Posterior cingulate gyrus (tissue), 11 donors: ENCODE measurements at places on chromosomes 7 and 10.

DNA sequence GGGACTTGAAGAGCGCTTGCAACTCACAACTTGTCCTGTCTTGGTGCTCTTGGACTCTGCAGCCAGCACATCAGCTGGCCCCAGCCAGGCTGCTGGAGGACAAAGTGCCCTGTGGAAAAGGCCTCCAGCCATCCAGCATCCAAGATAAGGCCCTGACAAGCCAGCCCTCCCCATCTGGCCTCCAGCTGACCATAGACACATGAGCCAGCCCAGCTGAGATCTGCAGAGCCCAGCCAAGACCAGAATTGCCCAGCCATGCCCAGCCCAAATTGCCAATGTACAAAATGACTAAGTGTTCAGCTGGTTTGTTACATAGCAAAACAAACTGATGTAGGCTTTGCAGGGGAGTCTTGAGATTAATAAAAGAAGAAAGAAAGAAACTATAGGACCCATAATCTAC, 36.0 kb upstream of the FRMD4A start:
- no peak for DNase-seq

DNA sequence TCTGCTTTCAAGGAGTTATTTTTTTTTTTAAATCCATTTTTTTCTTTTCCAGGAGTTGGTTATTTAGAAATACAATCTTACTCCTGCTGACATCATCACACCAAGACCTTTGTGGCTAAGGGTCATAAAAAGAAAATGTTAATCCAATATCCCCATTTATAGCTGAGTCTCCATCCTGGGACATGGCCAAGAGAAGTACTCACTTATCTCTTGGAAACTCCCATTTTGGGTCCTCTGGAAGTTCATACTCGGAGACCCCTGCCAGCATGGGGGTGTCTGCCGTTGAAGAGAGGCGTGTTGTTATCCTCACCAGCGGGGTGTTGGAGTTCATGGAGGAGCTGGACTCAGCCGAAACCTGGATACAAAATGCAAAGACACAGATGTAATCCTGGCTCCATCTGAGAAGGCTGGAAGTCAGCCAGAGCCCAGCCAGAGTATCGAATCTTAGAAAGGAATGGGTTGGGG, 94.6 kb downstream of the FGFR2 start:
- no peak for DNase-seq

GRCh38 chr10:122632576-122632975, 67.1 kb downstream of the C10orf120 start:
- DNase-seq = no peak

GRCh38 chr10:29860166-29860565, 199.2 kb downstream of the JCAD start:
- DNase-seq = no peak

GRCh38 chr7:57205000-57205399, 72.8 kb upstream of the ZNF479 start:
- DNase-seq = peak; percentile 43

GRCh38 chr10:106267591-106267990, 896.9 kb downstream of the SORCS1 start:
- DNase-seq = no peak

GRCh38 chr10:95264227-95265051, 26.4 kb downstream of the PDLIM1 start:
- no peak for DNase-seq

DNA sequence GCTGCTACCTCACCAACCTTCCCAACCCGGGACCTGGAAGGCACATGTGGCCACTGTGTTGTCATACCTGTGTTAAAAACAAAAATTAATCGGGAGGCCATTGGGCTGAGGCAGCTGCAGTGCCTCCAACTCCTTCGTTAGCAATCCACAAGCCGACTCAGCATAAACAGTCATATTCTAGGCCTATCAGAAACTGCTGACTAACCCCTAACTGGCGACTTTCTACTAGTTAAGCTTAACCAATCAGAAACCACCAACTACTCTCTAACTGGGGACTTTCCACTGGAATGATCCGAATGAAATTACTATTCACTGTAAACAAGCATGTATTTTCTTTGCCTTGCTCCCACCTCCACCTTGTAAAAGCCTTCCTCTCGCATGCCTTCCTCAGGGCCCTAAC, 14.1 kb upstream of the TMEM72 start:
- DNase-seq = no peak

- no peak for DNase-seq
Measured at GRCh38 chr10:102431452-102432124, 786 bp downstream of the CUEDC2 start.

- DNase-seq = no peak
Measured at GRCh38 chr7:112031689-112032088, 174.5 kb downstream of the DOCK4 start.

- no peak for DNase-seq
Measured at GRCh38 chr10:114559636-114560035, 98.4 kb downstream of the ABLIM1 start.

- peak; percentile 81 for DNase-seq
Measured at GRCh38 chr10:13705526-13706174, 118.9 kb downstream of the PRPF18 start.

DNA sequence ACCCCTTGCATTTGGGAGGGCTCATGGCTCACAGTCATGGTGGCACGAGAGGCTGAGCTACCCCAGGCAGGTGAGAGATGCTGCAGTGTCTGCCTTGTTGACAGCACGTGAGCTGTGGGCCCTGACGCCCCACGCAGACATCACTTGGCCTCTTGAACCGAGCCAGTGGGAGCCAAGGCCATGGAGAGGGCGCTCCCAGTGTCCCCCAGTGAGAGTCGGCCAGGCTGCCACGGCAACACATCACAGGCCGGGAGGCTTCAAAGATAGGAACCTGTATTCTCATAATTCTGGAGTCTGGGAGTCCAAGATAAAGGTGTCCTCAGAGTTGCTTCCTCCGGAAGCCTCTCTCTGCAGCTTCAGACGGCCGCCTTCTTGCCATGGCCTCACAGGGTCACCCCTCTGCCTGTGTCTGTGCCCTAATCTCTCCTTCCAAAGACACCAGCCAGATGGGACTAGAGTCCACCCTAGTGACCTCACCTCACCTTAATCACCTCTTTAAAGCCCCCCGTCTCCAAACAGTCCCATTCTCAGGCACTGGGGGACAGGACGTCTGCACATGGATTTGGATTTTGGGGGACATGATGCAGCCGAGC, 119.6 kb downstream of the KLF6 start:
- no peak for DNase-seq

DNA sequence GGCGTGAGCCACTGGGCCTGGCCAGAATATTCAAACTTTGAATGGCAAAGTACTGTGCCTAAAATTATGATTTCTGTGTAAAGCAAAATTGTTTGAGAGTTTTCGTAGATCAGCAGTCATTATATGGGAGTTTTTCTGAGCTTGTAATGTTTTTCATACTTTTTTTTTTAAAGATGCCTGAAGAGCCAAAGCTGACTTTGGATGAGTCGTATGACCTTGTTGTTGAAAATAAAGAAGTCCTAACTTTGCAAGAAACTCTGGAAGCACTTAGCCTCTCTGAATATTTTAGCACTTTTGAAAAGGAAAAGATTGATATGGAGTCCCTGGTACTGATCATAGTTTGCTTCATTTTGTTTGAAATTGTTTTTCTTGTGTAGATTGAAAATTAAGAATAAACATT, 26.7 kb downstream of the SEC23IP start:
- DNase-seq = no peak

GRCh38 chr10:91564508-91564907, 68.4 kb downstream of the PPP1R3C start:
- no peak for DNase-seq

DNA sequence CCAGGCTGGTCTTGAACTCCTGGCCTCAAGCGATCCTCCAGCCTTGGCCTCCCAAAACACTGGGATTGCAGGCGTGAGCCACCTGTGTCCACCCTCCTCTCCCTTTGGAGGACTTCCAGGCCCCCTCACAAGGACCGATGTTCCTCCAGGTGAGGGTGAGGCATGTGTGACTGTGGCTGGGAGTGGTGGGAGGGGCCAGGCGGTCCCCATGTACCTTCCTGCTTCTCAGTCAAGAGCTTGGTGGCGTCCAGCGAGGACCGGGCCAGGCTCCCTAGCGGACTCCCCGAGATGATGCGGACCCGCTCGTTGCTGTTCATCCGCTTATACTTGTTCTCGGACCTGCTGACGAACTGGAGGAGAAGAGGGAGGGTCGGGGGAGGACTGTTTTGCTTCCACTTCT, 70.9 kb upstream of the GNA12 start:
- DNase-seq = no peak

DNA sequence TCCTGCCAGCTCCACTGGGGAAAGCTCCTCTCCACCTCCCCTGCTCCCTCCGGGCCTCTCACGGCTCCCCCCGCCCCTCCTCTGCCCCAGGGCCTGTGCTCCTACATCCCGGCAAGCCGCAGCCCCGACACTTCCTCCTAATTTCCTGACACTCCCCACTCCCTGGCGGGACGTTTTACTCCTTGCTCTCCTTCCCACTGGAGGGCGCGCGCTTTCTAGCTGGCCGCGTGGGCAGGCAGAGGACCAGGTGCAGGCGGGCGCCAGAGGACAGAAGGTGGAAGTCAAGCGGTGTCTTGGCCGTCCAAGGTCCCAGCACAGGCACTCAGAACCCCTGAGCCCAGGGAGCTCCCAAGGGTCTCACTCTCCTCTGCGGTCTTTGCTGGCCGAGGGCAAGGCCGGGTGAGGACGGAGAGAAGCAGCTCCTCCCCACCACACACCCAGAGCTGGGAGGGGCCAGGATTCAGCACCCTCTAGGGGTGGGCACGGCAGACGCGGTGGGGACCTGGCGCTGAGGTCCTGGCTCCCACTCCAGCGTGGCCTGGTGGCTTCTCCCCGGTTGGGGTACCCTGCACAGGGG, 19.1 kb downstream of the ADAM8 start:
- DNase-seq = no peak

DNA sequence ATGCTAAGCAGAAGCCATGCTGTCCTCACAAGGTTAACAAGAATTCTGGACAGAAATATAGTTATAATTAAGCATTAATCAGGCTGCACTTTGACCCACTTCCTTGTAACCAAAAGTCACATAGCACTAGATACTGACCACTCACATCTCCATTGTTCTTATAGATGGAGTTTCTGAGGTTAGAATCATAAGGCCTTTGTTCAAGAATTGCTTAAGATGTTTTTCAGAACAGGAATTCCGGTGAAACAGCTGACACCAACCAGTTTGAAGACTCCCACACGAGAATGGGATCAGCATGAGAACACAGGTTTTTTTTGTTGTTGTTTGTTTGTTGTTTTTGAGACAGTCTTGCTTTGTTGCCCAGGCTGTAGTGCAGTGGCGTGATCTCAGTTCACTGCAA, 488.3 kb upstream of the NRP1 start:
- DNase-seq = no peak

GRCh38 chr7:143299840-143300239, 11.7 kb downstream of the CASP2 start:
- peak; percentile 50 for DNase-seq

GRCh38 chr10:131928248-131929095, 27.7 kb downstream of the PPP2R2D start:
- DNase-seq = no peak

GRCh38 chr7:74398426-74398825, 55.3 kb upstream of the GTF2IRD1 start:
- no peak for DNase-seq

DNA sequence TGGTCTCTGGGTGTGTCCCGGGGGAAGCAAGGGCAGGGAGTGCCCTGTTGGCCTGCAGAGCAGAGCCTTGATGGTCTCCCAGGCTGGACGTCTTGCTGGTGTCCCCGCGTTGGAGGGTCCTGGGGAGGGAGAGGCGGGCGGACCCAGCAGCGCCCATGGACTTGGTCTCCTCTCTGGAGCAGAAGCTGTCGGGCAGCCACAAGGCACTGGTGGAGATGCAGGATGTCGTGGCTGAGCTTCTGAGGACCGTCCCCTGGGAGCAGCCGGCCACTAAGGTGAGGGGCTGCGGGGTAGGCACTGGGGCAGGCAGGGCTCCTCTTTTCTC, 20.9 kb downstream of the TTYH3 start:
- DNase-seq = no peak

GRCh38 chr10:822661-823367, 108.7 kb downstream of the LARP4B start:
- DNase-seq = no peak

- no peak for DNase-seq
Measured at GRCh38 chr7:154304231-154304630, 252.0 kb downstream of the DPP6 start.

DNA sequence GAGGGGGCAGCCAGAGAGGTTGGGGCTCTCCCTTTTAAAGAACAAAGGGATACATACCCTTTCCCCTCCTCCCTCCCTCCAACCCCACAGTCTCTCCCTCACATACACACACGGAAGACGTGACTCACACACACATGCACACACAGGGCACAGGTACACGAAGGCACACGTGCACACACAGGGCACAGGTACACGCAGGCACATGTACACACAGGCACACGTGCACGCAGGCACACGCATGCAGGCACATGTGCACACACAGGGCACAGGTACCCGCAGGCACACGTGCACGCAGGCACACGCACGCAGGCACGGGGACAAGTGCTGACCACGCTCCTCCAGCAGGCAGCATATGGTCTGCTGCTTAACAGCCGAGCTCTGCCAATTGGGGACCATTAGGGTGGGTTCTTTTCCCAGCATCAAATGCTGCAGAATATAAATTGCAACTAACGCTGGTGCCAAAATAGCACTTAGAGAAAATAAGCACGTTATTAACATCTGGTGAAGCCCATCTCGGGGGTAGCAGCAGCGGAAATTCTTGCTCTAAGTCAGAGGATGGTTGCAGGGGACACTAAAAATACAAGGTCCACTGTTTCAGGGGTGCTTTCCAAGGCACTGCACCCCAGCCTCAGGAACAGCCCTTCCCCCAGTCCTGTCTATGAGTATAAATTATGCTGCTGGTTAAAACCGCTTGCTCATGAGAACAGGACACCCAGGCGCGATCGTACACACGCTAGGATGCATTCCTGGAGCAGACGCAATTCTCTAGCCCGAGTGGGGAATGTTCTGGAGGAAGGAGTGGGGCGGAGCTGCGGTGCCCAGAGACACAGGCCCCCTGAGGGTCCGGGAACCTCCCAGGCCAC, 55.2 kb upstream of the TNRC18 start:
- DNase-seq = no peak

DNA sequence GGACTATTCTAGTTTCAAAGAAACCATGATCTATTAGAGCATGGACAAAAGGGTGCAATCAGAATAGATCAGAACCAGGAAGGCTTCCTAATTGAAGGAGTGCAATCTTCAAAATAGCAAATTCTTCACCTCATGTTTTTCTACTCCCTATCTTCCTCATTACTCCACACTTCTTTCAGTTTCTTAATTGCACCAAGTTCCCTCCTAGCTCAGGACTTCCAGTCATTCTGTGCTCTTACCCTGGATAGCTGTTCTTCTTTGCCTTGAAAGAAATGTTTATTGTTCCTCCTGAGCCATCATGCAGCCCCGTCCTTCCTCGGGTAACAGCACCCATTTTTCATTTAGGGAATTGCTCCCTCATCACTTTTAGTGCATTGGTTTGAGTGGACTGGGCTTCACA, 23.1 kb downstream of the TRPV5 start:
- no peak for DNase-seq

DNA sequence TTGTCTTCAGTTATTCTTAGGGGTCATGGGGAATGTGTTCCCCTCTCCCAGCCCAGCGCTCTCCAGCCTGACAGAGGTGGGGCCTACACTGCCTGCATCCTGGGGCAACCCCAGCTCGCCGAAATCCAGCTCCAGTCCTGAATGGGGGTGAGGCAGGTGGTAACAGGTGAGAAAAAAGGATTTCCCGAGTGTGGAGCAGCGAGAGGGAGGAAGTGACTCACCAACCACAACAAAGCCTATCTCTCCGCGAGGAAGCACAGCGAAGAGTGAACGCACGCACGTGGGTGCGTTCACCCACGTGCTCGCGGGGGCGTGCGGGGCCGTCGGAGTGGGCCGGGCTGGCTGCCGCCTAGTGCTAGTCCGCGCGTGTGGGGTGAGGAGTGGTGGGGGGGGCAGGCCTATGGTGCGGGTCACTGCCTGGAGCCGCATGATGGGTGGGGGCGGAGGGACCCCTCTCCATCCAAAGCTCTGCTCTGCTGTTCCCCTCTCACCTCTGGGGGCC, 855 bp upstream of the PALD1 start:
- DNase-seq = no peak
